ENCODE measurements at places on chromosomes 1 and 21.

- DNase-seq: no peak
Observed at GRCh38 chr1:14228677-14229076, 369.8 kb upstream of the KAZN start.

DNA sequence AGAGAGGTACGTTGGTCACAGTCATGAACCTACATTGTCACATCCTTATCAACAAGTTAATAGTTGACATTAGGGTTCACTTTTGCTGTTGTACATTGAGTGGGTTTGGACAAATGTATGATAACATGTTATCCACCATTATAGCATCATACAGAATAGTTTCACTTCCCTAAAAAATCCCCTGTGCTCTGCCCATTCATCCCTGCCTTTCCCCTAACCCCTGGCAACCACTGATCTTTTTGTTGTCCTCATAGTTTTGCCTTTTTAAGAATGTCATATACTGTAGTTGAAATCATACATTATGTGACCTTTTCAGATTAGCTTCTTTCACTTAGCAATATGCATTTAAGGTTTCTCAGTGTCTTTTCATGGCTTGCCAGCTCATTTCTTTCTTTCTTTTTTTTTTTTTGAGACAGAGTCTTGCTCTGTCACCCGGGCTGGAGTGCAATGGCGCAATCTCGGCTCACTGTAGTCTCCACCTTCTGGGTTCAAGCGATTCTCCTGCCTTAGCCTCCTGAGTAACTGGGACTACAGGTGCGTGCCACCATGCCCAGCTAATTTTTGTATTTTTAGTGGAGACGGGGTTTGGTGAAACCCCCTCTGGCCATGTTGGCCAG is 50.6 kb downstream of the UCK2 start:
- no peak for DNase-seq

DNA sequence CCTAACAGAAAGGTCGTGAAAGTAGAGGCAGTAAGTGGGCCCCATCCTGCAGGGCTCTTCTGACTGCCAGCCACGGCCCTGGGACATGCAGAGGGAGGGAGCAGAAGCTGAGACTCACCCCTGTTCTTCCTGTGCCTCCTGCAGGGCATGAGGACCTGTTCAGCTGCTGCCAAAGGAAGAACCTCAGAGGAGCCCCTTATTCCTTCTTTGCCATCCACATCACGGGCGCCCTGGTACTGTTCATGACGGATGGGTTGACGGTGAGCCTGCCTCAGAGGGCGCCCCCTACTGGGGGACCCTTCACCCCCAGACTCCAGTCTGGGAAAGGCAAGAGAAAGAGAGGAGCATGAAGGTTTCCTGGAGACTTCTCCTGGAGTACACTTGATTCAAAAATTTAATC is 47.1 kb downstream of the ELK4 start:
- DNase-seq: no peak

DNA sequence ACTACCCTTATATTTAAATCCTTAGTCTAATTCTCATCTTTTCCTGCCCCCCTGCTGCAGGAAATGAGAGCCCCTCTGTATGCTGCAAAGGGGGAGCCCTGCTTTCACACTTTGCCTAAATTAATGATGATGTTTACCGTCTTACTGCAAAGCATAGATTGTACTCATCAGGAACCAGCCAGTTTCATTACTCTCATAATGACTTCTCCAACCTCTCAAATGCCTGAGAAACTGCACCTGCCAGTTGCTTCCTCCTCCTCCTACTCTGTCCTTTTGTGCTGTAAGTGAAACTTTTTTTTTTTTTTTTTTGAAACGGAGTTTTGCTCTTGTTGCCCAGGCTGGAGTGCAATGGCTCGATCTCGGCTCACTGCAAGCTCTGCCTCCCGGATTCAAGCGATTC is 101.7 kb downstream of the ADSS2 start:
- no peak for DNase-seq

DNA sequence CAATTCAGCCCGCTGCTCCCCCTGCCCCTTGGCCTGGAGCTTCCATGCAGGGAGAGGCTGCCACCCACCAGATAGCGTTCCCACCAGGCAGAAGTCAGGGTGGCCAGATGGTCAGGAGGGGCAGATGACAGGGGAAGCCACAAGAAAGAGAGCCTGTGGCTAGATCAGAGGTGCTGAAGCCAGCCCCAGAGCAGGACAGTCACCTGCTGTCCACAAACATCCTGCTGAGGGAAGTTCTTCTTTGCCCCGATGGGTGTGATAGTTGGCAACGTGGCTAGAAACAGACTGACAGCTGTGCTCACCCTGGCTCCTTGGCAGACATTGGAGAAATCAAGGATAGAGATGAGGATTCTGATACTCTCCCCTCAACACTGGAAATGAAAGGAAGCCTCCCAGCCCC is 27.2 kb upstream of the SRP9 start:
- DNase-seq: no peak

- no peak for DNase-seq
Observed at GRCh38 chr1:248696774-248697173, 5.8 kb downstream of the OR14I1 start.

DNA sequence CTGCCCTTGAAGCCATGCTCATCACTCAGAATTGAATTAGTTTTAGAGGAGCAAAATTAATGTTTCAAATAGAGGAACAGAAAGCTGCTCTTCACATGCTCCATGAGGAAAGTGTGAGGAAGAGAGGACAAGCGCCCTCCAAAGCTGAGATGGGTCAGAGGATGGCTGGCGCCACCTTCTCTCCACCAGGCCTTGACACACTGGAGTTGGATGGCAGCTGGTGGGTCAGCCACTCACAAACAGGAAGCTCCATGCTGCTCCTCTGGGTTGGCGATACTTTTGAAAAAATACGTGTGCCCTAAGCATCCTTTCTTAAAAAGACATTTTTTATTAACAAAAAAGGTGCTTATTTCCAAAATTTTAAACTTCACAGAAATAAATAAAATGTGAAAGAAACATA is 3.1 kb upstream of the CD2 start:
- no peak for DNase-seq

DNA sequence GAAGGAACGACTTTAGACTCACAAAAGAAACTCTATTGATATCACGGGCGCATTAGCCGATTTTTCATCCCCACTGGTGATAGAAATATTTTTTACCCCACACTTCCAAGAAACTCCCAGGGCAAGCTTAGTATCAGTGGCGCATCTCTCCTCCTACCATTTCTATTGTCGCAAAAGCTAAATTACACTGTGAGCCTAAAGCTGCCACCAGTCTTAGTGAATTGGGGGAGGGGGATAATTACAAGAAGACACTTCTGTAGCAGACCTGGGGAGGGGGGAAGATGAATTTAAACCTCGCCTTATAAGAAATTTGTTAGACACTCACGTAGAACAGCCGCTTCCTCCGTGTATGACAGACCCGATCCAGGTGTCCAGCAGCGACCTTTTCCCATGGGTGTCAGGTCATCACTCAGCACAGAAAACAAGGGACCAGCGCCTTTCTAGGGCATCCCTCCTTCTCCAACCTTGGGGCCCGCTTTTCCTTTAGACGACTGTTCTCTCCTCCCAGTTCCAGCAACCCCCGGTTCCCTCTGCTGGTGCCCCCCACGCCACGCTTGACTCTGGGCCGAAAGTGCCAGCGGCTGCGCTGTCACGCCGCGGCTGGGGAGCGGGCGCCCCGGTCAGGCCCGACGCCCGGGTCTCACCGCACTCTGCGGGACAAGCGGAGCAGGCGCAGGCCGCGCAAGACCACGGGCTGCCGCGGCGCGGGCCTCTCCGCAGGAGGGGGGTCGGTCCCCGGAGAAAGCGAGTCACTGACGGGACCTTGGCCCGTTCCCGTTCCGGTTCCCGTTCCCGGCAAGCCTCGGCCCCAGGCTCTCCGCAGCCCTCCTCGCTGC is 821 bp downstream of the PHC2 start:
- no peak for DNase-seq

- DNase-seq: no peak
Observed at GRCh38 chr1:59986516-59987310, 60.1 kb upstream of the CYP2J2 start.

DNA sequence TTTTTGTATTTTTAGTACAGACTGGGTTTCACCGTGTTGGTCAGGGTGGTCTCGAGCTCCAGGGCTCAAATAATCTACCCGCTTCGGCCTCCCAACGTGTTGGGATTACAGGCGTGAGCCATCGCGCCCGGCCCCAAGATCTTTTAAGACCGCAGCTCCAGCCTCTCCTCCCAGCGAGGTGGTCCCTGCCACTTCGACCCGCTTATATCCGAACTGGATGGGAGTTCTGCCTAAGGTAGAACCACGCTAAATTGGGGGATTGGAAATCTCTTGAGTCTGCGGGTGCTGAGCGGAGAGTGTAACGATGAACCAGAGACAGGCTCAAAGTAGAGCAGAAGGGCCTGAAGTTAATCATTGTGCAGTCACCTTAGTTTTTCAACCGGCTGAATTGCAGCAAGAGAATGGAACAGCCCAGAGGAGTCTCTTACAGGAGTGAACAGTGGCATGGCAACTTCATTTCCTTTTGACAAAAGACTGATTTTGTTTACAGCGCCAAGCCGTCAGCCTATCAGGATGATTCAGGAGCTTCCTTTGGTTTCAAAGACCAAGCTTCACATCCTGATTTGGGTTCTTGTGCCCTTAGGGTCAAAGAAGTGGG is 726 bp upstream of the CYB5R1 start:
- DNase-seq: no peak

- DNase-seq: no peak
Observed at GRCh38 chr1:147292012-147292411, 49.5 kb downstream of the CHD1L start.

- DNase-seq: no peak
Observed at GRCh38 chr1:35558374-35559316, 1.0 kb downstream of the NCDN start.

DNA sequence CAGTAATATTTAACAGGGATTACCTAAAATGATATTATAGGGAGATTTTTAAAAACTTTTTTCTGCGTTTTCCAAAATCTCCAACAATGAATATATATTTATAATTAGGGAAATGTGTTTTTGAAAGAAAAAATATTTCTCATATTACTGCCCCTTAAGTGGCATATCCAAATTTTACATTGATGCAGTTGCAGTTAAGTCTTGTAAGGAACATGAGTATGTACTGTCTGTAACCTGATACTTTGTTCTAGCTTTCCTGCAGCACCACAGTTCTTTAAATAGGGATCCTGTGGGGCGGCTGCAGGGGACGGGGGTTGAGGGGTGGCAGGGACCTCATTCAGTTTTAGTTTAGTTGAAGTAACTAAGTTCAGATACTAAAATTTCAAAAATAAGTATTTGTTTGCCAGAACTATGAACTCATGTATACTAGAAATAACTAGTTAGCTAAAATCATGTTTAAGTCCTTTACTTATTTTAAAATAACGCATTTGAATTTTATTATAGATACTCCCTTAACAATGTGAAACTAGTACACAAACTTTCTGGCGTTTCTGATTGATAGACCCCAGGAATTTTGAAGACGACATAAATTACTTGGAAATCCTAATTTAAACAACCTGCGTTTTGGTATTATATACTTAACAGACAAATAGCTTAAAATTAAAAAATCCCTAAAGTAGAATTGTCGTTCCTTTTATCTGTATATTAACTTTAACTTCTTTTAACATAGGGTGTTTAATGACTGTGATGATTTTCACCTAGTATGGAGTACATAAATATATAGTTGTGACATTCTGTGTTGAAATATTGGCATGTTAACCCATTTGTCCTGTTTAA is 639 bp upstream of the DNAJB4 start:
- DNase-seq: peak; percentile 4

- no peak for DNase-seq
Observed at GRCh38 chr1:243409284-243409683, 153.4 kb downstream of the SDCCAG8 start.

DNA sequence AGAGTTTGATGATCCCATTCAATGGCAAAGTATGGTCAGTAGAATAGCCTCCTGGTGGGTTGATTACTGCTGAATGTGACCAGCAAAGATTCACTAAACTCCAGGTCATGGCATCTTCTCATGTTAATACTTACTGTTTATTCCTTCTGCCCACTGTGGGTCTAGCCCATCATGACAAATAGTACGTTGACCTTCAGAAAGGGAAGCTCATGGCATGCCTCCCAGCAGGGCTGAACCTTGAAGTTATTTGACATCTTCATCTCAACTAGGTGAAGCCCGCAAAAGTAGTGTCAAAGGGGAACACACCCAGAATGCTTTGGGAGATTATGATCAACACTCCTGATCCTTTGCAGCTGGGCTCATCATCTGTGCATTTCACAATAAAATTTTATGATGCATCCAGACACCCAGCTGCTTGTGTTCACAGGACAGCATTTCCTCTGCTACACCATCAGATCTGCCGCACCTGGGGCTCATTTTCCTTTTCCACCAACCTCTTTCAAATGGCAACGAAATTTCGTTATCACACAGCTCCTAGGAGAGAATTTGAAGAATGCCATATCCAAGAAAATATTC is 49.6 kb downstream of the HLX start:
- no peak for DNase-seq

- no peak for DNase-seq
Observed at GRCh38 chr1:47459253-47459788, 21.5 kb downstream of the FOXD2 start.

DNA sequence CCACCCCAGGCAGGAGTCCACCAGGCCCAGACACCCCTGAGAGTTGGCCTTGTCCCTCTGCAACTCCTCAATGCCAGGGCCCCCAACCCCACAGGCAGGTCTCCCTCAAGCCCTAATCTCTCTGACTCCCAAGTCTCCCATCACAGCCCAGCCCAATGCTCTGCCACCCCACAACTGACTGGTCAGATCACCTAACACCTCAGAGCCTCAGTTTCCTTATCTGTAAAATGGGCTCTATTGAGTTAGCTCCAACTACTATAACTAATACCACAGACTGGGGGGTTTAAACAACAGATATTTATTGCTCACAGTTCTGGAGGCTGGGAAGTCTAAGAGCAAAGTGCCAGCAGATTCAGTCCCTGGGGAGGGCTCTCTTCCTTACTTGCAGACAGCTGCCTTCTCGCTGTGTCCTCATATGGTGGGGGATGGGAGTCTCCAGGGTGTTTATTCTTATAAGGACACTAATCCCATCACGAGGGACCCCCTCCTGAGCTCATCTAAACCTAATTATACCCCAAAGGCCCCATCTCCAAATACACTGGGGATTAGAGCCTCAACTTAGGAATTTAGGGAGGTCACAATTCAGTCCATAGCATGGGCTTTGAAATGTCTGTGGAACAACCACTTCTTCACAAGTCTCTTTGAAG is 34.9 kb upstream of the ZC3H12A start:
- DNase-seq: no peak

DNA sequence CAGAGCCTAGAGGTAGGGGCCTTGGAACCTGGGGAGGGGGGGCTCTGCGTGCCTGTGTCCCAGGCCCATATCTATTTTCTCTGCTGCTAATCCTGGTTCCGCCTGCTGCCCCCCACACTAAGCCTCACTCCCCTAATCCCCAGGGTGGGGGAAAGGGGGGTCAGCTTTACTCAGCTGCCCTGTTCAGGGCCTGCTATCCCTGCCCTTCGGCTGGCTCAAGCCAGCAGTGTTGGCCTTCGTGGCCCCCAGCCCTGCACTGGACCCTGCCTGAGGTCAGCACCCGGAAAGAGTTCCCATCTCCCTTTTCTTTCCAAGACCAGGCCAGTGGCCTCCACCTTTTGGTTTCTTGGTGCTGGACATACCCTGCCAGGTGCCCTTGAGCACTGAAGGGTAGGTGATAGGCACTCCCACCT is 8.4 kb downstream of the ZBTB7B start:
- DNase-seq: no peak

GRCh38 chr21:46613391-46613790 is 8.5 kb upstream of the S100B start:
- DNase-seq: no peak

All from NCI-H1048 (cell line).